Stimulated activated CD4-positive, alpha-beta T cell treated with anti-CD3 and anti-CD28 coated beads, Interleukin-12 subunit alpha, Interleukin-12 subunit beta, amount 100 ng/mL, for 48 hours (primary cell): ENCODE measurements at places on chromosomes 7 and 10.

GRCh38 chr10:69693886-69694285 lies 63.8 kb downstream of the FAM241B start:
- no peak for DNase-seq

GRCh38 chr10:68087685-68088401 lies 12.8 kb upstream of the HERC4 start:
- no peak for DNase-seq

GRCh38 chr7:12623223-12623622 lies 52.7 kb downstream of the SCIN start:
- no peak for DNase-seq

- no peak for DNase-seq
These were observed 138.7 kb downstream of the SLC25A13 start for GRCh38 chr7:96183163-96183670.

GRCh38 chr10:49571388-49571787 lies 32.5 kb upstream of the ERCC6 start:
- no peak for DNase-seq

DNA sequence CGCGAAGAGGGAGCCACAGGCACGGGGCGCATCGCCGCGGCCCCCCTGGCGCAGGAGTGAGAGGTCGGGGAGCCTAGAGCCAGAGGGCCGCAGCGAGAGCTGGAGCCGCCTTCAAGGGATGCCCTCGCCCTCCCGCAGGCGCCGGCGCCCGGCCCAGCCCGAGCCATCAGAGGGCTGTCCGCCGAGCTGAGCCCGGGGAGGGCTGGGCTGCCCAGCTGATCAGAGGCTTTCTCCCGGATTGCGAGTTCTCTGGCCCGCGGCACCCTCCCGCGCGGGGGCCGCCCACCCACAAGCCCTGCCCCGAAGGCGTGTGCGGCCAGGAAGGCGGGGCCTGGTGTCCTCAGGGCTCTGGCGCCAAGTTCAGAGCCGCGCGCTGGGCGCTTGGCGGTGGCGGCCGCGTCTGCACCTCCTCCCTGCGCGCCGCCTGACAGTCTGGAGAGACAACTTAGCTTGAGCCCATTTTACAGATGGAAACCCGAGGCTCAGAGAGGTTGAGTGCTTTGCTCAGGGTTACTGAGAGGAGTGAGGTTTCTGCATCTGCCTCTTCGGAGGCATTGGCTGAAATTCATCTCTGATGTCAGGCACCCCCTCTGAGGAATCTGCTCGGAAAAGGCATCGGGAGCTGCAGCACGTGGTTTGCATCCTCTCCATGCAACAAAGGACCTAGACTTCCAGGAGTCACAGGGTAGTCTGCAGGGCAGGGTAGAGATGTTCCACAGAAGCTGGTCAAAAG lies 3.8 kb upstream of the ANTXRL start:
- DNase-seq = peak; percentile 63

DNA sequence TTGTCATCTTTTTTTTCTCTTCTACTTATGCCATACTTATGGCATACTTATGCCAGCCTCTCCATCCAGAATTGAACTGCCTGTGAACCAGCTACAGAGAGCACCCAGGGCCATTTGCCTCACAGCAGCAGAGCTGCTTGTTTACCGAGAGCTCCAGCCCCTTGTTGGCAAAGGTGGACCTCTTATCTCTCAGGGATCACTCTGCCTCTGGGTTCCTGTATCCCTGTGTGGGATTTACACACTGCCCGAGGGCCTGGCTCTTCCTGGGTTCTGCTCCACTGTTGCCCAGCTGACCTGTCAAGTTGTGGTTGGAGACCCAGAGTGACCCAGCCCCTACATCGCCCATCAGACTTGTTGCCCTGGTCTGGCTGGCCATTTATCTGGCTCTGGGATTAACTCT lies 22.3 kb downstream of the MRPS33 start:
- DNase-seq = no peak

DNA sequence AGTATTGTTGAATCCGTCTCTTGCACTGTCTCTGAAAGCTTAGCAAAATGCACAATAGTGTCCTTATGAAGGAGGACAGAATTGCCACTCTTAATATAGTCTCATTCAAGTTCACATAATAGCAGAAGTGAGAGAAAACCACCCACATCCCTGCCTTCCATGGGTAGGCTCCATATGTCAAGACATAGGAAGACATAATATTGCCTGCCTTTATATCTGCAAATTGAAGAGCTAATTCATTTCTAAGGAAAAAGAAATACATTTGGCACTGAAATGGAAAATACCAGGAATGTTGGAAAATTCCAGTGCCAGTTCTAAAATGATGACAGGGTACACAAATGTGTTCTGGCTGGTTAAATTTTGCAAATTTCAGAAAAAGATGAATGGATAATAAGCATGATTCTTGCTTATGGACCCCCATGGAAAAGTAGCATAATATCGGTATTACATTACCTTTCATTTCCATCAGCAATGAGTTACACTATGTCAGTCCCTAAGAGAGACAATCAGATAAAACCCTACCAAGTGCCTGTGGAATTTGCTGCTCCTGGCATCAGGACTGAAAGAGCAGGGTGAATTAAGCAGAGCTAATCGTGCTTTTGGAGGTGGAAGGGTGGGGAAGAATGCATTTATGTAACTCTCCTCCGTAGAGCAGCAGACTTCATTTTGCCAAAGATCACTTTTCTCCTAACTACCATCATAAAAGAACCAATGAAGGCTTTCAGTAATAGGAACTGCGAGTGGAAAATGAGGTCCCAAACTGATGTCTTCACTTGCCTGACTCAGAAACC lies 312.6 kb downstream of the FGFR2 start:
- DNase-seq = no peak

DNA sequence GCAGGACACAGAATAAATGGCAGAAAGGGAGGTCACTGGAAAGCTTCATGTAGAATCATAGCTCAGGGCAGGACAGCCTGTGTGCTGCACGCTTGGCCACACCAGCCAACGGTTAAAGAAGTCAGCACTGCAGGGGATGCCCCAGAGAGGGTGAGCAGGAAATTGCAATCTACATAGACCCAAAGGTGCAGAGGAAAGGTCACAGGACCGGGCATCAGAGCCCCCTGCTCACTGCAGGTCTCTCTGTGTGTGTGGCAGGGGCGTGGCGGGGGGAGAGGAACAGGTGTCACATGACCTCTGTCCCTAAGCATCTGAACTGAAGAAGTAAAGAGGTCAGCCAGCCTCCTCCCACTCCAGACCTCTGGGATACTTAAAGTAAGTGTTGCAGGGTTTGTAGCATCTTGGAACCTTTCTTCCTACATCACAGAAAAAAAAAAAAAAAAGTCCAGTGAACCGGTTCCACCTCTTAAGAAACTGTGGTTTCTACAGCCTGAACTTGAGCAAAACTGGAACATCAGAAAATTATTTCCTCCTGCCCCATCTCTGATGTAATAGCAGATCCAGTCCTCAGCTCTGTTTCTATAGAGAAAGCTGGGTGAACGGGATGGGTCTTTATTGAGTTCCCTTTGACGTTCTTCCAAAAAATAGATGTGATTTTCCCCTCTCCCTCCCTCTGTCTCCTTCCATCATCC lies 64.3 kb downstream of the RGS10 start:
- DNase-seq = no peak

- DNase-seq = no peak
These were observed 209.2 kb upstream of the PPP2R2D start for GRCh38 chr10:131691481-131692090.

DNA sequence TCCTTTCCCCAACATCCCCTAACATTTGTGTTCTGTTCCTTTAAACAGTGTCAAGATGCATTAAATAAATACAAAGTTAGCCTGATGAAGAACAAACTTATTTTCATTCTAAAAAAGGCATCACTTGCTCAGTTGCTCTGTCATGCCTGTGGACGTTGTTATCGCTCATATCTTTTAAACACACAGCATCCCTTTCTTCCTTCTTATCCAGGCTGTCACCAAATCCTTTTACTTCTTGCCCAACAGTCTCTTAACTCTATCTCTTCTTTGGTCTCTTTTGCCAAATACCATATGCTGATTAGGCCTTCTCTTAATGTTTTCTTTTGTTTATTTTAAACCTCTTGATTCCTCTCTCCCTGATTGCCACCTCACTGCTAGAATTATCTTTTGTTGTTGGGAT lies 43.9 kb downstream of the DKK1 start:
- DNase-seq = no peak

- DNase-seq = no peak
These were observed 175.3 kb downstream of the MDFIC start for GRCh38 chr7:115097175-115097671.

- no peak for DNase-seq
These were observed at the start of gene TET1 for GRCh38 chr10:68560186-68560942. Gene TET1 (plus strand): TSS chr10:68560337. CDS start chr10:68572339, 12,002 bp downstream.

DNA sequence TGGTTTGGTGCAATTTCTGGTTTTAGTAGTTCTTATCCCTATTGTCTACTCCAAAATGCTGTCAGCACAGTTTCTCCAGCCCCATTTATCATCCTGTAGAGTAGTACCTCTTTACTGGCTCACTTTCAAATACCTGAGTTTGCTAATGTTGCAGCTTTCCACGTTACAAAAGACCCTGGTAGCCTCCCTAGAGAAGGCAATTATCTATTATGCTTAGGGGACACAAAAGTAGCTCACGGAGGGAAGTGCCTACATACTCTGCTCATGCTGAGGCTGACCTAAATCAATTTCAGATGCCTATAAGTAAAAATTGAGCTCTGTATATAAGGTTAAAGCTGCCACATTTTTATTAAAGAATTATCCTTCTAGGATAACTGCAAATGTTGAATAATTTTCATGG lies 603.6 kb downstream of the CNTNAP2 start:
- DNase-seq = no peak

GRCh38 chr10:103021150-103021899 lies 103.2 kb downstream of the CNNM2 start:
- no peak for DNase-seq

DNA sequence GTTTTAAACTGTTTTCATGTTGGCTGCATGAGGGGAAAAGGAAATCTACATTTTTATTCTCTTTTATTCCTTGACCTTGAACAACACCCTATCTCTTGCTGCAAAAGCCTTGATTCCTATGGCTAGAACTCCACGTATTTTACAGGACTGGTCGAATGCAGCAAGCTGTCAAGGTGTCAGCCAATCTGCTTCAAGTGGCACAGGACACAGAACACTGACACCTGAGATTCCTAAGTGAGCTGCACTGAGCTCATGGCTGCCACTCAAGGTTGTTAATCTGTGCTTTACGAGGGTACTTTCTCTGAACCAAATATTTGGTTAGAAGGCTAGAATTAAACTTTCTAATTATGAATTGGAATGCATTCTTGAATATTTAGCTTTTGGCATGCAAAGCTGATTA lies 349.7 kb upstream of the COBL start:
- no peak for DNase-seq

DNA sequence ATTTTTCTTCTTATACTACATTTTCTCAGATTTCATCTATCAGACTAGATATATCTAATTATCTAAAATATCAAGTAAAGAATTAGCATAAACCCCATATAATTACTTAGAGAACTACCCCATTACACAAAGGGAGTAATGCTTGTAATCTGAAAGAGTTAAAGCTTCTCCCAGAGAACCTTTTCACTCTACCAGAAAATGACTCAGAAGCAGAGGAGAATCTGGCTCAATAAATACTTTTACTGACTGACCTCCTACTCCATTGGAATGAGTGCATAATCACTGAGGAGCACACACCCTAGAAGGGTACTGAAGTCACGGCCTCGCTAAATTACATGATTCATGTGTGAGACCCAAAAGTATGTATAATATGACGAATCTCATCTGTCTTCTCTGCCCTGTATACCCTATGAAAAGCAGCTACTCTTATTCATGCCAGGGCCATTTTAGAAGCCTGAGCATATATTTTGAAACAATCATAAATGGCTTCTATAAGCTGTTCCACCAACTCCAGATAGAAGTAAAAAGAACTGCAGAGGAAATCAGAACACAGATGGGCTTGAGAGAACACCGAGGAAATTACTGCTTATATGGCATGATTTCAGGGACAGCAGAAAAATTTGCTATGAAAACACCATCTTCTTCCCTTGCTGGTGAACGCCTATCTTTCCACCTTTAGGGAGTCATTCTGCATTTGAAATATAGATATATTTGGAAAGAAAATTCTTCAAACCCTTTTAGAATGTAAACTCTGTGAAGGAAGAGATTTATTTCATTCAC lies 32.7 kb downstream of the DNMBP start:
- no peak for DNase-seq

DNA sequence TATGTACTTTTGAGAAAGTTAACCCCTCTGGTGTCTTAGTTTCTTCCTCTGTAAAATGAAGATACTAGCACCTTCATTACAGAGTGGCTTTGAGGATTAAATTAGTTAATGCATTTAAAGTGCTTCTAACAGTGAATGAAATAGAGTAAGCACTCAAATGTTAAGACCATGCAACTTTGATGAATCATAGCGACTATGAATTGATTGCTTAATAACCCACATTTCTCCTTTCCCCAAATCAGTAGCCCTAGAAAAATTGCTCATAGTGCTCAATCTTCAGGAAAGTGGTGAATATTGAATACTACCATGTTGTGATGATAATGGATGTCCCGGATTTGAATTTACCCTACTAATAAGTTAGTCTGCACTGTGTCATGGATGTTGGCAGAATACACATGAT lies 48.1 kb downstream of the CD36 start:
- DNase-seq = no peak

- DNase-seq = no peak
These were observed 16.4 kb downstream of the BLNK start for GRCh38 chr10:96254976-96255375.

GRCh38 chr7:146319629-146320028 lies 203.0 kb downstream of the CNTNAP2 start:
- no peak for DNase-seq

DNA sequence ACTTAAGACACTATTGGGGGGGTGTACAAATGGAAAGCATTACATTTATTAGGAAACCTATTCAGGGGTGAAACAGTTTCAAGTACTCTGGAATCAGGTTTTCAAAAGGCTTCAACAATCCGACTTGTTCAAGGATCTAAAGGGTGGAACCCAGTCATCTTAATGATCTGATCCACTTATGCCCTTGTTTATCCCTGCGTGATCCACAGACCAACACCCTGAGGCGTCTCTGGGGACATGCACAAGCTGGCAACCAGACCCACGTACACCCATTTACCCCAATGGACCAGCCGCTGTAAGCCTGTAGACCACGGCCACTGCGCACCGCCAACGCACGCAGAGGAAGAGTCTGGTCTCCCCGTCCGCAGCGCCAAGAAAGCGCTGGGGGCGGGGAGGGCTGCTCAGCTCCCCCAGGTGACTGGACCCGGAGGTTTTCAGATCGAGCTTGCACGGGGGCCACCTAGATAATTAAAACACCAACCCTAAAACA lies 13.4 kb downstream of the HNRNPF start:
- DNase-seq = no peak

- DNase-seq = no peak
These were observed 896.9 kb downstream of the CCSER2 start for GRCh38 chr10:85225311-85225710.

DNA sequence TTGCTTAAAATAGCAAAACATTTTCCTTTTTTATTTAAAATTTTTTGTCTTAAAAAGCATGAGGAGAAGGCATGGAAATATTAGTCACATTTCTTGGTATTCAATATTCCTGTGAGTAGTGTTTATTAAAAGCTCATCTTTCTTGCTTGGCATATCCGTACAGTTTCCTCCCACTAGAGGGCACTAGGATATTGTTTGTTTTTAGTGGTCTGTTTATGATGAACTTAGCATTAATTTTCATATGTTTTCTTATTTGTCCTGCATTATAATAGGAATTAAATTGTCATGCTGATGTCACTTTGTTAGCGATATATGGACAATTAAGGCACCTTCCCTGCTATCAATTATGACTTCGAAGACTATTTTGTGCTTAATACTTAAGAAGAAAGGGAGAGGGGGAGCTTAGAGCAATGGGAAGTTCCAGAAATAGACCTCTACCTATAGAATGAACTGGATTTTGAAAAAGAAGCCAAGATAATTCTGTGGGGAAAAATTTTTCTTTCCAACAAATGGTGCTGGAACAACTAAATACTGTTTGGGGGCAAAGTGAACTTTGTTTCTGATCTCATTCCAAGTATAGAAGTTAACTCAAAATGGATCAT lies 91.0 kb upstream of the STRIP2 start:
- peak; percentile 57 for DNase-seq
